ENCODE measurements at places on chromosomes 4 and X.

DNA sequence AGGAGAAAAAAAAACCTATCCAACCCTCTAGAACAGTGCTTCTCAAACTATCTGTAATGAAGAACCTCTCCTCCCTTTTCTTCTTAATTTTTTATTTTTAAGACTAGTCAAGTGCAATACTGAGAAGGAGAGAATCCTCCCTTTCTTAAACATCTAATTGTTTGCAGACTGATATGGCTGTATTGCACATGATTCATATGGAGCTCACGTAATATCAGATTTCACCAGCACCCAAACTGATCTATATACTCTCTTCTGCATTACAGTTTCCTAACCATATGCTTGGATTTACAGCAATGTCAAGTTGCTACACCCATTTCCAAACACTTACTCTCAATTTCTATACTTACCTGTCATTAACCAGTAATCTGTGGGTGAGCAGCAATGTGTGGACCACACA is 9.5 kb downstream of the PRMT9 start:
- no peak for DNase-seq

DNA sequence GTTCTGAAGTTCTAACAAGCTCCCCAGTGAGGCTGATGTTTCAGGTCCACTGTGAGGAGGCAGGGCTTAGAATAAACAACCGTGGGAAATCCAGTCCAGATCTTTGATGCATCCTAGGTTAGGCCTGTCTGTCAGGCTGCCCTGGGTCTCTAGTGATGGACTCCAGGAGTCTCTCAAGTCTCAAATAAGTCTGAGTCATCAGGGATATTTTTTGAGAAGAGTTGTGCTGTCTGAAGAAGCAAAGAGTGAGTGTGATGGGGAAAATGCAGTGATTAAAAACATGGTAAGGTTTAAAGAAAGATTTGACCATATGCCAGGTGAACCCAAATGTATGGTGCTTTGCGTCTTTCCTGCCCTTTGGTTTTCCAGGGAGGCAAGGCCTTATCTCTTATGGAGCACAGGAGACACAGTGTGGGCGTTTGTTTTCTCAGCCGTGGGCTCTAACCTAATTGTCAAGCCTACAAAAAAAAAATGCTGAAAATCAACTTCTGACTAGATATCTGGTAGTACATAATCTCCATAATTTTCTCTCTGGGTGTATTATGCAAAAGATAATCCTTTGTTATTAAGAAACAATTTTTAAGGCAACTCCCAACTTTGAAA is 100.7 kb downstream of the PTTG2 start:
- DNase-seq = no peak

DNA sequence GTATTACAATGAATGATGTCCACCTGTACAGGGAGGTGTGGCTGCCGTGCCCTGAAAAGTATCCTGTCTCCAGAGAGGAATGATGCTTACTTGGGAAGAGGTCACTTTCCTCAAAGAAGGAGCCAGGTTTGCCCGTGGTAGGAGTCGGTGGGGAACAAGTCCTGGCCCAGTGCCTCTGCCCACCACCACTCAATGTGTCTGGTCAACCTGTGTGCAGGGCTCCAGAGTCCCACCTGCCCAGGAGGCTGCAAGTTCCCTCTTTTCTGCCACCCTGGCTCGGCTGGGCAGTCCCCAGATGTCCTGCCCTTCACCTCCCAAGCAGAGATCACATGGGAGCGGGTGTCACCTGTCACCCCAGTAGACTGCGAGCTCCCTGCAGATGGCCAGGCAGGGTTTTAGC is 75.4 kb upstream of the C4orf50 start:
- no peak for DNase-seq

- DNase-seq = no peak
Measured at GRCh38 chr4:99749445-99750391, 66.9 kb upstream of the DAPP1 start.

- DNase-seq = no peak
Measured at GRCh38 chr4:25775166-25775565, 87.6 kb downstream of the SEL1L3 start.

DNA sequence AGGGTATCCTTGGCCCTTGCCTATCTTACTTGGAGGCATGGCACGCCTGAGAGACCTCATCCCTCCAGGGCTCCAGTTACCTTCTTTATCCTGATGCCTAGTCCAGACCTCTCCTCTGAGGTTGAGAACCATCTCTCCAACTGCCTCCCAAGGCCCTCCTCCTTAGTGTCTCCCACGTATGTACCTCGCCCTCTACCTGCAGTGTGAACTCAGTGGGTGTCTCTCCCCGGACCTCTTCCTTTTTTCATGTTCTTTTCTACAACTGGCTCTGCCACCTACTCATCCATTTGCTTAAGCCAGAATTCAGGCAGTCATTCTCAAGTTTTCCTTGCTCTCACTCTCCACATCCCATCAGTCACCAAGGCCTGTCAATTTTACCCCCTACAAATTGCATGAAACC is 16.6 kb downstream of the RPS4X start:
- no peak for DNase-seq

DNA sequence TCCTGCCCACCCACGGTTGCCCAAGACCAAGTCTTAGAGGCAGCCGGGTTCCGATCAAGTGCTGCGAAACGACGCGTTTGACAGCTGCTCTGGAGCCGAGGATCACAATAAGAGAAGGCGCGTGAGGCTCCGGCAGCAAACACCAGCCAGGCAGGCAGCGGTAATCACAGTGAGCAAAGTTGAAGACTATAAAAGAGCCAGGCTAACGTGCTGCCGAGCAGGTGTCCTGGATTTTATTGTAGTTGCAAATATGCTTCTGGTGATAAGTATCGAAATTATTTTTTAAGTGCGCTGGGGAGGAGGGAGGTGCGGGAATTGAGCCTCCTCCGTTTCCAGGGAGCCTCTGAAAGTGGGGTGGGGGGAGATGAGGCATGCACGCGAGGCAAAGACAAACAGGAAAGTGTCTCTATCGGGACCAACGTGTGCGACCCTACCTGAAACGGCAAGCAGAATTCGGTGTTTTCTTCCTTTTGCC is 590 bp downstream of the GABRA2 start:
- no peak for DNase-seq

DNA sequence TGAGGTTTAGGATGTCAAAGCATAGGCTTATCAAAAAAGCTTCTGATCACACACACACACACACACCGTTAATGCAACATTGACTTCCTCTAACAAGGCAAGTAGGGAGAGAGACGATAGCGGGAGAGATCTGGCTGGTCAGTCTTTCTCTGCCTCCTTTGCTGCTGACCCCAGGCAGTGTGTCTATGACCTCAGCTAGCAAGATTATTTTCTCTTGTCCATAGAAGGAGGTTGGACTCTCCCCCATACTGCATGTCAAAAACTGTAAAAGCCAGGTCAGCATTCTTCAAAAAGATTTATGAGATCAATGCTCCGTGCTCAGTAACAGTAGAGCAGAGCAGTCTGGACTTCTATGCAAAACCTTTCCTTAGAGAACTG is 63.5 kb upstream of the PGM2 start:
- no peak for DNase-seq

- DNase-seq = no peak
Measured at GRCh38 chrX:63754136-63754859, 30.7 kb downstream of the ARHGEF9 start.

- no peak for DNase-seq
Measured at GRCh38 chr4:74855879-74856278, 61.6 kb upstream of the BTC start.

DNA sequence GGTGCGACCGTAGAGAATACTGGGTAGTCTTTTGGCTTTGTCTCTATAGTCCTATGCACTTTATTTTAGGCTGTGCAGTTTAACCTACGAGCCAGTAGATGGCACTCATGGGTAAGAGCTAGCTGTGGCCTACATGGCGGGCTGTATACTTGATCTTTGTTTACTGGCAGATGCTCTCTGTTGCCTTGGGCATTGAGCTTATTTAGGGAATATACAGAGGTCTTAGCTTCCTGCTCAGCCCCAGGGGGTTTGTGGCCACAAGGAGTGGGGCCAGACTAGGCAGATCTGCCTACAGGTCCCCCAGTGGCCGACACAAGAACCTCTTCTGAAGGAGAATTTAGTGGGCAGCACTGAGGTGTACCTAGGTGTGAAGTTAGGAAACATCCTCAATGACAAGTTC is 227.6 kb upstream of the HDX start:
- DNase-seq = peak; percentile 23

DNA sequence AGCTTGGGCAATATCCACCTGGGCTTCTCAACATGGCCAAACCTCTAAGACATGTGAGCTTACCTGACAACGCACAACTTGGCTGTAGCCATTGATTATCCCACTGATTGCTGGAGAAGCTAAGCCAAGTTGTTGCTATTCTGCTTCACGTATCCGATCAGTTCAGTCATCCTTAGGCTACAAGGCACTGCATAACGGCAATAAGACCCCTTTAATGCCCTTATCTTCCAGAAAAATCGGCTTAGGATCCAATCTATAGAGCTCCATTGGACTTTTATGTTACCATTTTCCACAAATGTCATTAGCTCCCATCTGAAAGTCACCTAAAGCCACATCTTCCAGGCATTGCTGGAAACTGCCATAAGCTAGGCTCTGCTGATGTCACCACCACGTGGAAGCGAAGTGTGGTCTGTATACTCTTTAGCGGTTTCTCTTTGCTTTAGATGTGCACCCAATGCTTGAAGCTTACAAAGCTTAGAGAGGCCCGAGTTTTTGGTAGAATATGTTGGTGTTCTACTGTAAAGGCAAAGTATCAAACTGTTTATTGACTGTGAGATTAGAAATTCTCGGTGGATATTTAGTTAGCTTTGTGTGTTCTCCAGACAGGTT is 163.1 kb downstream of the CPE start:
- DNase-seq = no peak

- no peak for DNase-seq
Measured at GRCh38 chrX:13835825-13836224, 18.9 kb upstream of the GPM6B start.

- DNase-seq = no peak
Measured at GRCh38 chr4:84403656-84404055, 95.4 kb downstream of the NKX6-1 start.

DNA sequence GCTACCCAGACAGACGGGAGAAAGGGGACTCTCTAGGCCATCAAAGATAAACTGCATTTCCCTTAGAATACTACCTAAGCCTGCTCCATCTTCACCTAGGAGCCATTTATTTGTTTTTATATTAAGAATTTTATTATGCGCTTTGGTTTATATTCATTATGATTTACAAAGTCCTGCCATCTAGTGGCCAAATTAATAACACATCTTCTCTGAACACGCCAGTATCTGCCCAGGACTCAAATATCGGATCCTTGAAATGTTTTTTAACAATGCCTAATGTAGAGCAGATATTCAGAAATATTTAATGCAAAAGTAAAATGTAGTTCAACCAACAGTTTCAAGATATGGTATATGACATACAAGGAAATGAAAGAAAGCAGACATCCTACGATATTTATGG is 20.8 kb upstream of the PRPS2 start:
- DNase-seq = peak; percentile 10

DNA sequence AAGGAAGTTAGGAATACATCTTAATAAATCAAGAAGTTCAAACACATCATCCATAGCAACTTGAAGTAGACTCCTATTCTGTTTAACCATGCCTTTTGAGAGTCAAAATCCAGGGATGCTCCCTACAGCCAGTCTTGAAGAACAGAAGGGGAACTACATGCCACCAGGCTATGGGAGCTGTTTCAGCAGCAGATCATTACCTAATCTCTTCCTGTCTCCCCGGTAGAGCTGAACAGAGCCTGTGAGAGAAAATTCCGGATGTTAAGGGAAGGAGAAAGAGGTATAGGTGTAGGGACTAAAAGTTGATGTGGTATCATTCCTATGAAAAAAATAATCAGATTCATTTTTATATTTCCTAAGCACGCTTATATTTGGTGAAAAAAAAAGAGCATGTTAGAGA is 352.2 kb downstream of the SPRY1 start:
- no peak for DNase-seq

- DNase-seq = no peak
Measured at GRCh38 chrX:38066934-38067333, 60.6 kb downstream of the SYTL5 start.

DNA sequence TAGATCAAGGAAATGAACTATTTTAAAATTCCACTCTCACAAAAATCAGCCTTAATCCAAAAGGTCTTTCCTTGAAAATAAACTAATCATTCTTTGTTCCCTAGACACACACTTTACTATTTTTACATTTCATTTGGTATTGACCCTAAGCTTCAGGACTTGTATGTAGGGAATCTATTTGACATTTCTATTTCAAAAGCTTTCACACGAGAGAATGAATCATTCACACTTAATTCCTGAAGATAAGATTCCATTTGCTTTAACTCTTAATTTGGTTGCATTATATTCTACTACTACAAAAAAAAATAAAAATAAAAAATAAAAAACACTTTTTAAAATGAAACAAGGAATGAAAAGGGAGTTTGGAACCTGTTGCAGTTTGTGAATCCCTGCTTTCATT is 43.7 kb downstream of the EDNRA start:
- DNase-seq = no peak

DNA sequence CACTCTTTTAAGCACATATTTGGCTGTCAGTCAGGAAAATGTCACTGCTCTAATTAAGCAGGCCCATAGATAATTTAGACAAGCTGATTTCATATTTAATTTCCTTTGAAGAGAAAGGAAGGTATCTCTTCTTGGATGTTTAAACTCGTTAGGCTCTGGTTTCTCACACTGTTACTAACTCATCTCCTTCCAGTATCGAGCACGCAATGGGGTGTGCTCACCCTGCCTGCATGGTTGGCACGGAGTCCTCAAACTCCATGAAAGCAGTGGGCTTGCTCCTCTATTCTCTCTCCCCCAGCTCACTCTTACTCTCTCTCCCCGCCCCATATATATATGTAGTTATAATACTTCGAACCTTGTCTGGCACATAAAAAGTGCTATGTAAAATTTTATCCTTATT is 76.9 kb downstream of the EGF start:
- no peak for DNase-seq

GRCh38 chr4:69489856-69490255 is 5.8 kb downstream of the UGT2B4 start:
- DNase-seq = no peak

DNA sequence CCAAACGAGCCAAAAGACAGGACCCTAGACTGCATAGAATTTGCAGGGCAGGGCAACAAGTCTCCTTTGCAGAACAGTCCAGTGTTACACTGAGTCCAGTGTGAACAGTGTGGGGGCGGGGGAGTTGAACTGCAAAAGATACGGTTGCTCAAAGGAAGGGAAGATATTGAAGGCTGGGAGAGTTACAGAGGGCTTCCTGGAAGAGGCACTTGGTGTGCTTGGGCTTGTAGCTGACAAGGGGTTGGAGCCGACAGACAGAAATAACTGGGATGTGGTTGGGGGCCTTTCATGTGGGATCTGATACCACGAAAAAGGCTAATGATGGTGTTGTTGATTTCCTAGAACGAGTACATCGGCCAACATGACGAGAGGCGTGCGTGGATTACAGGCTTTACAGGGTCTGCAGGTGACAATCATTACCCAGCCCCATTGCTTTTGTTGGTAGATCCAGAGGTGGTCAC is 6.1 kb downstream of the XPNPEP2 start:
- DNase-seq = no peak

- DNase-seq = peak; percentile 4
Measured at GRCh38 chrX:66074920-66075879, 35.3 kb upstream of the VSIG4 start.

GRCh38 chr4:128451270-128451905 is 163.8 kb upstream of the PGRMC2 start:
- no peak for DNase-seq

Measured in GM20000 (cell line).